Renal cortical epithelial cell (primary cell): ENCODE measurements at places on chromosomes 12 and 14. TPM values are rescaled to one million over a fixed set of nuclear protein-coding genes. Genes with fewer than 3 reads are reported as not detected.

PIANP gene
- total RNA-seq, result 0.15 TPM in 1 of 2 replicates, not detected in the other

- no peak for DNase-seq
Observed at GRCh38 chr12:93706824-93707223, 29.6 kb downstream of the CRADD start.

DNA sequence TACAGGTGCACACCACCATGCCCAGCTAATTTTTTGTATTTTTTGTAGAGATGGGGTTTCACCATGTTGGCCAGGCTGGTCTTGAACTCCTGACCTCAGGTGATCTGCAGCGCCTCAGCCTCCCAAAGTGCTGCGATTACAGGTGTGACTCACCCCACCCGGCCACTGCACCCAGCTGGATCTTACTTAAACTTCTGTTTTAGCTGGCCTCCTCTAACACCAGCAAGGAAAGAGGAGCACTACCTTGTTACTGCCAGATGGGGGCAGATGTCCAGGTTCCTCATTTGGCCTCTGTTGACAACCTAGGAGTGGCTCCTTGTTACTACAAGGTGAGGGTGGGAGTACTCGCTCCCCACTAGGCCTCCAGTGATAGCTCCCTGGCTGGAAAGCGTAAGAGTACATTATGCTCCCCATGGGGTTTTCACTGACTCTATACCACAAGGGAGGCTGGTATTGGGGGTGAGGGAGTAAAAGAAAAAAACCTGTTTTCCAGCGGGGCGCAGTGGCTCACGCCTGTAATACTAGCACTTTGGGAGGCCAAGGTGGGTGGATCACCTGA is 13.2 kb upstream of the ARF6 start:
- DNase-seq, result peak; percentile 71

SLC39A9 gene
- 151 and 173 TPM in 2 replicates for total RNA-seq

DNA sequence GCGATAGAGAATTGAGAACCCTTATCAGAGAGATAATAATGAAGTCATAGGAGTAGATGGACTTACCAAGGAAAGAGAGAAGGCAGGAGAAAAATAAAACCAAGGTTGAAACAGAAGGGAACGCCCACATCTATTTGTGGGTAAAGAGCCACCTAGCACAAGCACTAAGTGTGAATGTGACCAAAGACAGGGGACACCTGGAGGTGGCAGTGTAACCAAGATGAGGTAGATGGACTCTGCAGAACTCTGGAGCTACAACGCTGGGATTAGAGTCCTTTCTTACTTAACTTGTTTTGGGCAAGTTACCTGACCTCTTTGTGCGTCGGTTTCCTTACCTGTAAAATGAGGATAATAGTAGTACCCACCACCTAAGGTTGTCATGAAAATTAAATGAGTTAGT is 101.9 kb downstream of the SLC5A8 start:
- DNase-seq, result no peak

GRCh38 chr12:25187781-25188180 is 7.2 kb downstream of the DNAI7 start:
- peak; percentile 96 for DNase-seq
